Large intestine (tissue), 12 donors: ENCODE measurements at places on chromosomes 6 and 20. TPM values are rescaled to one million over a fixed set of nuclear protein-coding genes. Genes with fewer than 3 reads are reported as not detected.
A peak's percentile ranks its signal among the peaks of the same experiment; 100 is the strongest.

The IPCEF1 gene
- 2.2 TPM for polyA plus RNA-seq

The HLA-DOA gene
- 7.5 TPM for polyA plus RNA-seq

DNA sequence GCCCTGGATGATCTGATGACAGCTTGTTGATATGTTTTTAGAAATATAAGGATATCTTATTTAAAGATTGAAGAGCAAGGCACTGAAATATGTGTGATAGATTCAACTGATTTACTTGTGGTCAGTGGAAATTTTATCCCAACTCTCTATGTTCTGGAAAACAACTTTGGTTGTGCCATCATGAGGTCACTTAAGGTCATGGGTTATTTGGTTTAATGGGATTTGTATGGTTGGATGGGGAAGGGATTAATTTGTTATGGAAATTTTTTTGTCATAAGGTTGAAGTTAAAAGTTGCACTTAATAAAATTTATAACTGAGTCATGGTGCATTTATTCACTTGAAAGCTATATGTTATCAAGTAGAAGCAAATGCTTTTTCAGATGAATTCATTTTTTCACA, 214.3 kb upstream of the LAMP5 start:
- no peak for DNase-seq

DNA sequence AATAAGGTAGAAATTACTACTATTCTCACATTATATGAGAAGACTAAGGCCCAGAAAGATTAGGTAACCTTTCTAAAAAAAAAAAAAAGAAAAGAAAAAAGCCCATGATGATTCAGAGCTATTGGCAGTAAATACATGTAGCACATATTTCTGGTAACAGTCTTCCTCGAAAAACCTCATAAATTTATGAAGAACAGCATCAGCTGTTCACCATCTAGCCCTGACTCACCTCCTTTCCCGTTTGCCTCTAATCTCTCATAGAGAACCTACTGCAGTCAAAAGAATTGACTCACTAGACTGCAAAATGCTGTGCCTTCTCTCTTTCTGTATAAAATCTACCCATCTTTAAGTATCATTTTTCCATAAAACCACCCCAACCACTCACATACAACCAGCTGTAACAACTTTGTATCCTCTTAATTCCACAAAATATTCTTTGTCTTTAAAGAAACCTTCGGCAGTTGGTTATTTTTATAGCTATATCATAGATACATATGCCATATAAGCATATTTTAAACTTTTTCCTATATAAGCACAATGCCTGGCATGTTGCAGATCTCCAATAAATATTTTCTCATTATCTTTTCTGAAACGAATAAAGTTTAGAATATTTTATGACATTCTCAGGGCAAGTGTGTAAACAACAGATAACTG, 152.7 kb upstream of the ENPP5 start:
- no peak for DNase-seq

DNA sequence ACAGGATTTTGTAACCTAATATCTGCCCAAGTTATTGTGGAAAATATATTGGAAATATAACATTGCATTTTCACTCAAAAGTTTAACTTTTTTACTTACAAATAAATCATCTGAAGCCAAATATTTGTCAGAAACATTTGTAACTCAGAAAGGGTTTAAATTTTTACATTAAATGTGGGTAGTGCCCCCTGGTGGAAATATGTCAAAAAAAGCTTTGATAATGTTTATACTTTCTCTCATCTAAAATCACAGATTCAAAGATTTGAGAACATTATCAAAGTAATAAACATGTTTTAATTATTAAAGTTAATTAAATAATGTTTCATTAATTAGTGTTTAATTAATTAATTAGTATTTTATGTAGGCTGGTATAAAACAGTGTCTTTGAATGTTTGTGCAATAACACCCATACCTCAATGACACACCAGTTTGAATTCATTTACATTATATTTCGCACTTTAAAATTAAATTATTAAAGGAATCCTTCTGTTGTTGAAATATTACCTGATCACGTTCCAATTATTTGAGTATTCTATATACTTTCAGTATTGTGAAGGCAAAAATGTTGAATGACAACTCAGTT, 320.1 kb upstream of the FKBP1C start:
- DNase-seq, result no peak

The PDYN gene
- 0.10 TPM for polyA plus RNA-seq

GRCh38 chr20:8671370-8671961, 397.4 kb upstream of the PLCB4 start:
- no peak for DNase-seq

DNA sequence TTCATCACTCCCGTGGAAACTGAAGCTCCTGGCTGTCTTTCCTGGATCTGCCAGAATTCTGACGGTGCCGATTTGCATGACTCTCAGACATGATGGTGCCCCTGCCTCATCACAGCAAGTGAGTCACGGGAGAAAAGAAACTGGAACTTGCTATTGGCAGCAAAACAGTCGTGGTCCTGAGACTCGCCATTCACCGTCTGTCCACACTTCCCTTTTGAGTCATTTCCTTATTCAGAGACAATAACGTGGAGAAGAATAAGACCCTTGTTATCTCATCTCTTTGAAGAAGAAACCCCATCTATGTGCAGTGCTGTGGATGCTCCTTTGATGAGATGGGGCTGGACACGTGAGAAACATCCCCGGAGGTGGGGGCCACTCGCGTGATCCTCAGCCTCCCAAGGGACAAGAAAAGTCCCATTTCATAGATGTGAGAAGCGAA, 4.2 kb downstream of the GPR31 start:
- DNase-seq, result no peak

- DNase-seq, result no peak
Measured at GRCh38 chr6:36692220-36692619, 5.4 kb upstream of the RAB44 start.

The NKAPL gene
- 0.90 TPM for polyA plus RNA-seq

- DNase-seq, result peak; percentile 48
Measured at GRCh38 chr6:155013457-155013876, 18.4 kb downstream of the TIAM2 start.

- peak; percentile 49 for DNase-seq
Measured at GRCh38 chr6:88004707-88005106, 42.9 kb upstream of the SPACA1 start.

- DNase-seq, result no peak
Measured at GRCh38 chr20:53884859-53885541, 185.4 kb downstream of the BCAS1 start.

The CCN2 gene
- polyA plus RNA-seq, result 102 TPM

GRCh38 chr6:130752267-130752666, 74.9 kb upstream of the SMLR1 start:
- DNase-seq, result no peak

GRCh38 chr20:38962928-38963401, 821 bp downstream of the DHX35 start:
- no peak for DNase-seq

DNA sequence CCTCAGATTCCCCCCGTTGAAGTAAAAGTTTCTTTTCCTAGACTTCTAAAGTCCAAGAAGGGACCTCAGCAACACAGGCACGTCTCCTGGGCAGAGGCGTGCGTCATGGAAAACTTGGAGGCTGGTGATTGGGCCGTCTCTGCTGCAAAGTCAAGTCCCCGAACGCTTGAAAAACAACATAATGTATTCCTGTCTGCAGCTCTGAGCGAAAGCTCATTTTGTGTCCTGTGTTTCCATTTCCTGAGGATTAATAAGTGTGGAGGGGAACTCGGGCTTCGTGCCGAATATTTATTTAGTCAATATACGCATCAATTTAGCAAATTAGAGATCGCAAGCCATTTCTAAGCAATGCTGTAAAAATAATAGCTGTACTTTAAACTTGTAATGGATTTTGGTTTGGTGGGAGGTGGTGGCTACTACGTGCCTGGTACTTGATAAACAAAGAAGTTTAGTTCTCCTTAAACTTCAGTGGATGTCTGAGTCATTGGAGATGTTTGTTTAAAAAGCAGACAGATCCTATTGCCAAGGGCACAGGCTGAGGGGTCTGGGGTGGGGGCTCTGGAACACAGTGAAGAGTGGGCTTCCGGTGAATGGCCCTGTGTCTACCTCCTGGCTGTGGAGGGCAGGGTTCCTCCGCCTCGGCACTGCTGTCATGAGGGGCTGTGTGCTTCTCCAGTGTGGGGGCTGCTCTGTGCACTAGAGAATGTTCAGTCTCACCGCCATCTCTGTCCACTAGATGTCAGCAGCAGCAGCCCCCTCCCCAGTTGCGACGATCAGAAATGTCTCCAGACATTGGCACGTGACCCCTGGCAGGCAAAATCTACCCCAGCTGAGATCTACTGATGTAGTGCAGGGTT, 21.8 kb downstream of the PCK1 start:
- DNase-seq, result peak; percentile 70

The TMEM244 gene
- not detected for polyA plus RNA-seq

The SAYSD1 gene
- polyA plus RNA-seq, result 18.6 TPM

The SPTLC3 gene
- polyA plus RNA-seq, result 42.0 TPM

DNA sequence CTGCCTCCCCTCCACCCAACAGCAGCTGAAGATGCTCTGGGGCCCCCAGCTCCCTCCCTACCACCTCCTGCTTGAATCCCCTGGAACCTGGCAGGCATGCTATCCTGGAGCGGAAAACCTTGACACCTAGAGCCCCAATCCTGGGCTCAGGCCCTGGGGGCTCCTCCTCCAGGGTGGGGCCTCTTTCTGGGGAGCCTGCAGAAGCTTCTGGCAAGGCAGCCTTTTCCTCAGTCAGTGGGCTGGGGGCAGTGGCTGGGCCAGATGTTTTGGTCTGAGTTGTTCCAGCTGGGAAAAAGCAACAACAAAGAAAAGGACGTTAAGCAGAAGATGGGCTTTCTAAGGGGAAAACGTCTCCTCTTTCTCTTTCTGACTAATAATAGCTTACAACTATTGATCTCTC, 21.1 kb downstream of the KIAA1755 start:
- no peak for DNase-seq

DNA sequence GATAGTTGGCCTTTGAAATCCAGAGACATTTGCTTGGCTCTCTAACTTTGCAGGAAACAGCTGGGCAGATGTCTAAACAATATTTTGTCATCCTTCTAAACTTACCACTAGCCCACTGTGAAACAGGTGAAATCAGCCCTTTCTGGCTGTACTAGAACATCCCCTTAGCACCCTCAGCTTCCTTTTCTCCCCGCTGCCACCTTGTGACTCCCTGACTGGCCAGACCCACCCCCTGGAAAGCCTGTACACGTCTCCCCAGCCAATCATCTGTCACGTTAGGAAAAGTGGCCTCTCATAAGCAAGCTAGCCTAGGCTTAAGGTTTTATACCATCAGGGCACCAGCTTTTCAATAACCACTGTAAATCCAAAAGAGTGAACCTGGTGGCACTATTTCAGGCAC, 88.6 kb upstream of the E2F3 start:
- DNase-seq, result no peak

The EYA4 gene
- polyA plus RNA-seq, result 0.21 TPM

GRCh38 chr6:168411130-168411529, 29.9 kb upstream of the SMOC2 start:
- DNase-seq, result no peak

DNA sequence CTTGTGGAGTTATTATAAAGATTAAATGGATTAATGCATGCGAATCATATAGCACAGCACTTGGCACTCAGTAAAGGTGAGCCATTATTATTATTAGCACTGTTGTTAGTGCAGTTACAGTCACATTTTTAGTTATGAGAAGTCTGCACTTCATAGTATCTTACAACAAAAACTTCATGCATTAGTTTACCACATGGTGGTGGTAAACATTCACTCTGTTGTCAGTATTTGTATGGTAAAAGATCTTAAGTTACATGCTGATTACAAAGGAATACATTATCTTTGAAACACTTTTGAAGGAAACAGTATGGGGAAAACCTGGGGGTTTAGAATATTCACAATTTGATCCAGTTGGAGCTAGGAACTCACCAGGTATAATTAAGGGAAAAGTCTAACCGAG, 20.8 kb downstream of the TMEM14A start:
- no peak for DNase-seq

- no peak for DNase-seq
Measured at GRCh38 chr6:143205131-143205535, 144.4 kb downstream of the AIG1 start.
